ENCODE measurements at places on chromosomes 16 and 17.
A peak's percentile ranks its signal among the peaks of the same experiment; 100 is the strongest.

GRCh38 chr17:76670020-76670717 lies 26.6 kb upstream of the ST6GALNAC1 start:
- DNase-seq = no peak

- DNase-seq = no peak
These were observed 1.4 kb downstream of the PLD6 start for GRCh38 chr17:17204635-17205231.

DNA sequence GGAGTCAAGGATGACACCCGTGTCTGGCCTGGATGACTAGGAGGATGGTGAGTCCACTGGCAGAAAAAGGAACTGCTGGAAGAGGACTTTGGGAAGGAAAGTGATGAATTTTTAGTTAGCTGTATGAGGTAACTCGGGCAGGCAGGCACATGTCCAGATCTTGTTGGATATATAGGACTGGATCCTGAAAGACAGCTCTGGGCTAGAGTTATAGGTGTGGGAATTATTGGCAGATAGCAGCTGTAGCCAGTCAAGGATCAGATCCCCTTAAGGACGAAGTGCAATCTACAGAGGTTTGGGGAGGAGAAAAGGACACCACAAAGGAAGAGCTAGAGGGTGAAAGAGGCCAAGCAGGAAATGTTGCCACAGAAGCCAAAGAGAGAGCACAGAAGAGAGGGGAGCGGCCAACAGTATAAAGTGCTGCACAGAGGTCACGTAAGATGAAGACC lies 10.1 kb downstream of the CYB5D1 start:
- DNase-seq = no peak

GRCh38 chr16:1784977-1785845 lies 2.5 kb downstream of the NUBP2 start:
- no peak for DNase-seq

DNA sequence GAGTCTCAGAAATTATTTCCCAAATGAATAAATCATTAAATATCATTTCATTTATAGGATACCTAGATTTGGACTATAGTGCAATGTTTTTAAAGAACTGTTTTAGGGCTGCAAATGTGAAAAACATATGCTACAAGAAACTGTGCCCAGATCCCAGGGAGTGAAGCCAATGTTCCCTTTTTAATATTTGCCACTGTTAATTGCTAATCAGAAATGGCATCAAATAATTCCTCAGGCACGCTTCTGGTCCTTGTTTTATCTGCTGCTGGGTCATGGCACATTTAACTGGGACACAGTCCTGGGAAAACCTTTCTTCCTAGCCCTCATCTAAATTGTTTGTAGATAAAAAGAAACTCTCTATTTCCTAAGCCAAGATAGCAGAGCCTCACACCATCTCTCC lies 79.3 kb upstream of the CNTNAP4 start:
- no peak for DNase-seq

DNA sequence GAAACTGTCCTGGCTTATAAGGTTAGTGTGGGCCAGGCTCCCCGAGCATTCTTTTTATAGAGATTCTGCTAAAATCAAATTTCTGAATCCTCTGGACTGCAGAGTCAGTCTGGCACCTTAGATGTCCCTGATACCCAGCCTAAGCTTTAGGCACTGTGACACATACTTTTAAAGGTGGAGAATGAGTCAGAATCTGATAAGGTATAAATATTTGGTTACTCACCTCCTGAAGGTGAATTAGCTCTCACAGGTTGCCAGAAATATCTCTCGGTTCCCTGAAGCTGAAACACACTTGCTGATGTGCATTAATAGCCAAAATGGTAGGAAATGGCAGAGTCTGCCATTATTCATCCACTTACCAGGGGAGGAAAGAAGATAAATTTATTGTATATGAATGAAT lies 446.9 kb downstream of the UTP18 start:
- no peak for DNase-seq

DNA sequence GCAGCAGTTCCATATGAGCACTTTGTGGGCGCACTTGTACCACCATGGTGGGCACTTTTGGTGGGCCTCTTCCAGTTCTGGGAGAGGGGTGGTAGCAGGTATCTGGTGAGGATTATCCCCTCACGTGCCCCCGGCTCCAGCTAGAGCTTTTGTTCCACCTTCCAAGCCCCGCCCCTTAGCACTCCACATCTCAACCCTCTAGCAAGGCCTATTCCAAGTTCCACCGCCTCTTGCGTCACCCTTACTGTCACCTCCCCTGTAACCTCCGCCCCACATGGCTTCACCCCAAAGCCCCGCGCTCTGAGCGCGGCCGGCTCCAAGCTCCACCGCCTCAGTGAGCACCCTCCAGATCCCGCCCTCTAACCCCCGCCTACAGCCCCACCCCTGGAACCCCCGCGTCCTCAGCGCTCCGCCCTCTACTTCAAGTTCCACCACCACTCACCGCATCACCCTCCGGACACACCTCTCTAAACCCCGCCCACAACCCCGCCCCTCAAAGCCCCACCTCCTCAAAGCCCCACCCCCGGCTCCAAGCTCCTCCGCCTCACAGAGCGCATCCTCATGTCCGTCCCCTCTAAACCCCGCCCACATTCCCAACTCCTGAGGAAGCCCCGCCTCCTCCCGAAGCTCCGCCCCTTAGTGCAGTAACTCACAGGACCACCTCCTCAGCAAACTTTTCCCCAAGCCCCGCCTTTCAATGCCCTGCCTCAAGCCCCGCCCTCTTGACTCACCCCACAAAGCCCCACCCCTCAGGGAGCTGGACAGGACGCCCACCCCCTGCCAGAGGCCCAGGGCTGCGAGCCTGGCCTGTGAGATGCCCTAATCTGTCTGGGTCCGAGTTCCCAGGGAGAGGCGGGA lies 11.1 kb downstream of the SCN4A start:
- DNase-seq = peak; percentile 73

GRCh38 chr16:63577891-63578290 lies 1541.7 kb upstream of the CDH8 start:
- DNase-seq = no peak

- no peak for DNase-seq
These were observed 742 bp upstream of the SLC9A5 start for GRCh38 chr16:67248073-67248400.

Data from fibroblast of skin of right biceps (primary cell).